ENCODE measurements at places on chromosomes 7 and 10.

DNA sequence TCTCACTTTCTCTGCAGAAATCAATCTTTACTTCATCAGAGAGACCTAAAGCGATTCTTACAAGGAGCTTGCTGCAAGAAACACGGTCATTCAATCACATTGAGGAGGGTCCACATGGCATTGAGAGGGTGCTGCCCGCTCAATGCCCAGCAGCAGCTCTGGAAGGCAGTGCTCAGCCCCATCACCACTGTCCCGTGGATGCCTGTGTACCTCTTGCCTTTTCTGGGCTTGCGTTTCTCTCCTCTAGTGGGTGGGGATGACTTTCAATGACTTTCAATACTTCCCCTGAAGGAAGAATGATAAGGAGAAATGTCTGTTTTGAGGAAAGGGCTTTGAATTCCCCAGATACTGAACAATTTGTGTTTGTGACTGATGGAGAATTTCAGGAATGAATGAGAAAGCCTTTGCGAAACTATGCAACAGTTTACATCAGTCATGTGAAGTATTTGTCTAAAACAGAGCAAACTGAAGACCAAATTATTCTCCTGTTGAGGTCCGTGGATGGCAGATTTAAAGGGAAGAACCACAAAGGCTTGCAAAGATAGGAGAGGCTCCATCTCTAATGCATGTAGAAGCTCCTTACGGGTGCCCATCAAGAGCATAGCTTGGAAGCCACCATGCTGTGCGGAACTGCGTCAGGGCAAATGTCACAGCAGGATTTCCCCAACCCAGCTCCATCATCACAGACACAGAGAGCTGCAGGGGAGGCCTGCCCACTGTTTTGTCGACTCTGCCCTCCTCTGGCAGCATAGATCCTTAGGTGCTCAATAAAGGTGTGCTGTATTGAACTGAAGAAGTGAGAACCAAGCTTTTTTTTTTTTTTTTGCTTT lies 6.6 kb upstream of the ZNF22 start:
- no peak for DNase-seq

DNA sequence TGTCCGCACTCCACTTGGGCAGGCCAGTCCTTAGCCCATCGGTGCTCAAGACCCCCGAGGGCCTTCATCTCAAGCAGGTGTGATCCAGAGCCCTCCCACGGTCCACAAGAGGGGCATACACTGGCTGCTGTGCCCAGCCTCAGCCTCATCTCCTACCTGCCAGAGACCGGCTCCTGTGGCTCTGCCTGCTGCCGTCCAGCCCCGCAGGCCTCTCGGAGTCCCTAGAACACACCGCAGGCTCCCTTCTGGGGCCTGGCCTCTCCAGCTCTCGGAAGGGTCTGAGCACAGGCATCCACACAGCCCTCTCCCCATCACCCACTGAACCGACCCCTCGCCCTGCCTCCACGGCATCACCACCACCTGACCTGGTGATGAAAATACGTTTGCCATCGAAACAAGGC lies 147.4 kb downstream of the PRKAG2 start:
- DNase-seq = no peak

DNA sequence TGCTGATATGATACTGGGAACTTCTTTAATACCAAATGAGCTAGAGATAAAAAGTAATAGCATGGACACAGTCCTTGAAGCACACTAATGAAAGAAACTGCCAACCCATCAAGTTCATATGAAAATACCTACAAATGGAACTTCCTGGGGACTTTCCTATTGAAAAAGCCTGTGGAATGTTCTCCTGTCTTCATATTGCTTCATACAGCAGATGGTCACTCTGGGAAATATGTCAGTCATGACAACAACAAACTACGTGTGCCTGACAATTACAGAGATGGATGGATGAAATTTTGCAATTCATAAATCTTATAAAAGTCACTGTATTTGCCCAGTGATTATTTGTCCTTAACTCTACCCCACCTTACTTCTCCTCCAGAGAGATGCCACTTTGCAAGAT lies 106.6 kb upstream of the COL1A2 start:
- DNase-seq = no peak

DNA sequence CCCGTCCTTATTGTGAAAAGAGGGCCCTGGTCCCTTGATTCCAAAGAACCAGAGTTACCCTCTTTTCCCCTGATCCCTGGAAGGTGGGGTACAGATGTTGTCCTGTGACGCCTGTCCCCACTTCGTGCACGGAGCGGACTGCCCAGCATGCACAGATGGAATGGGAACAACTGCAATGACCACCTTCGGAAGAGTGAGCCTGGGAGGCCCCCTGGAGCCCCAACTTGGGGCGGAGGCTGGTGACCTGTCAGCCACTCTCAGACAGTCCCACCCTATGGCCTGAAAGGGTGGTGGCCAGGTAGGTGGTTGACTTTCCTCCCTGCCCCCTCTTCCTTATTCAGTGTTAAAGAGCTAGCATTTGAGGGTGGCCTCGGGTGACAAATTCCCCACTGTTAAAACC lies 196.6 kb upstream of the GALNT17 start:
- no peak for DNase-seq

- DNase-seq = no peak
Observed at GRCh38 chr10:58647376-58648112, 134.9 kb downstream of the BICC1 start.
